ENCODE measurements at places on chromosomes 6 and 20.
A peak's percentile ranks its signal among the peaks of the same experiment; 100 is the strongest.

DNA sequence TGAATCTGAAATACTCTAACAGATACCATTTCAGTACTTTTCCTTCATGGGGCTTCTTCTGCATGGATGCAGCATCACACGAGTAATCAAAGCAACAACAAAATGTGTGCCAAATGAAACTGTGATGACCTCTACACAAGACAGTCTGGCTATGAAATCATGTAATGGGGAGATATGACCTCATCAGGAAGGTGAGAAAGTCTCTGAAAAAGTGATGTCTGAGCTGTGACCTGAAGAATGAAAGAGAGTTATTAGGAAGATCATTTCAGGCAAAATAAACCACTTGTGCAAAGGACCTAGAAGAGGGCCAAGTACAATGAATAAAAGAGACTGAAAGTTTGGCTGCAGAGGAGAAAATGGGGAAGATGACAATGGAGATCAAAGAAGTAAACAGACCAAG is 182.8 kb downstream of the PTPRK start:
- no peak for DNase-seq

- DNase-seq: no peak
Measured at GRCh38 chr6:81609736-81610135, 142.7 kb downstream of the TENT5A start.

DNA sequence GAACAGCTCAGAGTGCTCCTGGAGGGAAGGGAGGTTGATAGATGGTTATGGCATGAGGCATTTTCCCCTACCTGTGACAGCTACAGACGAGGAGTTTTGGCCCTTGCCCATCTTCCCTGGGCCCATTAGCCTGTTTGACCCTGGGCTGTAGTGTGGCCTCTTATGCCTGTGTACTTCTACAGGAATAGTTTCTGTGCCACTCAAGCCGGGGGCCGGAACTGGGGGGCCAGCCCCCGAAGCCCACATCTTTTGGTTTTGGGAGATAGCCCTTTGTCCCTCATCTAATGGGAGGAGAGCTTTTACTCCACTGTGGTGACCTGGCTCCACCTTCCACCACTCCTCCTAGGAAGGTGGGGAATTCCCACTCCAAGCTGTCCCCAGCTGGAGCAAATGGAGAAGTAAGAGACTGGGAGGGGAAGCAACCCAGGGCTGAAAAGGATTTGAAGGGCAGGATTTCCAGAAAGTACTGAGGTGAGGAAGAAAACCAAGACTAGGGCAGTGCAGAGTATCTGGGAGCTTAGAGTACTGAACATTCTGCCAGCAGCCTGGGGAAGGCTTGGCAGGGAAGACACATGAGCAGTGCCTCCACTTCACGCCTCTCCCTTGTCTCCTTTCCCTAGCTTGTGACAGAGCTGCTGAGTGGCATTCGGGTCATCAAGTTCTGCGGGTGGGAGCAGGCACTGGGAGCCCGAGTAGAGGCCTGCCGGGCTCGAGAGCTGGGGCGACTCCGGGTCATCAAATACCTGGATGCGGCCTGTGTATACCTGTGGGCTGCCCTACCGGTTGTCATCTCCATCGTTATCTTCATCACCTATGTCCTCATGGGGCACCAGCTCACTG is 6.9 kb downstream of the ABCC10 start:
- no peak for DNase-seq

DNA sequence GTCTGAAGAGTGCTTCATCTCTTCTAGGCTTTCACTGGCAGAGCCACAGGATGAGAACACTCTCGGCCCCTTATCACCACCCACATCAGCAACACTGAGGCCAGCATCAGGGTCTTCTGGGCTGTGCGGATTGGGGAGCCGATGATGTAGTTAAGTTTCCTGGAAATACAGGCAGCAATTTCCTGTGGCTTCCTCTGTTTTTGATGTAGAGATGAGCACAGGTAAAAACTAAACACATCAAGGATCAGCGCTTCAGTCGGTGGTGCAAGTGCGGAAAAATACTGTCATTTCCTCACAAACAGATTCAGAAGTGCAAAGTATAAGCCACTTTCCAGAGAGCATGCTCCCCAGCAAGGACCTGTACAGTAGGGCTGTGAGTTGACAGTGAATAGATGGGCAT is 62.6 kb downstream of the BACH2 start:
- DNase-seq: no peak

DNA sequence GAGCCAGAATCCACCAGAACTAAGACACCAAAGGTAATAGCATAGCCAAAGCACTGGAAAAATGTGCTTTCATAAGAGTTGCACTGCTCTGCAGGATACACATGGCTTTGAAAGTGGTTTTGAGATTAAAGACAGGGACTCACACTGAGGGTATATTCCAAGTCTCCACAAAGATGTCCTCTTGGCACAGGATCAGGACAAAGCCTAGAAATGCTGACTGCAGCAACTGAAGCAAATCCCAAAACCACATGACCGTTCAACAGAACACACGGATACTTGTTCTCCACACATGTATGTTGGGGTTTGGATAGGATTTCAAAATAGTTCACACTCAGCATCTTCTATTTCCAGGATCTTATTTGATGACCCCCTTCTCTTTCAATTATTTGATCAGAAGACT is 364.3 kb upstream of the HSF2 start:
- no peak for DNase-seq

DNA sequence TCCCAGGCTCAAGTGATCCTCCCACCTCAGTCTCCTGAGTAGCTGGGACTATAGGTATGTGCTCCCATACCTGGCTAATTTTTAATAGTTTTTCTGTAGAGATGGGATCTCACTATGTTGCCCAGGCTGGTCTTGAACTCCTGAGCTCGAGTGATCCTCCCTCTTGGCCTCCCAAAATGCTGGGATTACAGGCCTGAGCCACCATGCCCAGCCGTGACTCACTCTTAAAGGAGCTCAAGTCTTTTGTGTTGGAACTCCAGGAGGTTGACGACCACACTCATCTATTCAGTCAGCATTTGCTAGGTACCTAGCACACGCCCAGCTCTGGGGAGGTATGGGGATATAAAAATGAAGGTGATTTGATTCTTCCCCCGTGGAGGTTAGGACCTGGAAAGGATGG is 62.8 kb downstream of the UTRN start:
- no peak for DNase-seq

DNA sequence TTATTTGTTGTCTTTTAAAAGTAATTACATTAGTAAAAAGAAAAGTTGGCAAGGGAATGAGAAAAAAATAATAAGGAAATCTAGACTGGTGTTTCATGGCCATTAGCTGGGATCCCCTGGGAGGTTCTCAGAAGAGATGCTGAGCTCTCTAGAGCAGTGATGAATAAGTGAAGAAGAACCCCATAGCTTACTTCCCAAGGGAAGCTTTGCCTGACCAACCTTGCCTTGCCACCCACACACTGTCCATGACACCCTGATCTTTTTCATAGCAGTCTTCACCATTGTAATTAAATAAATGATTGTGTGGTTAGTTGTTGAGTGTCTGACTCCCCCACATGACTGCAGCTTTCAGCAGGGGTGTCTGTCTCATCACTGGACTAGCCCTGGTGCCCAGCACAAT is 5.9 kb downstream of the C6orf163 start:
- no peak for DNase-seq

DNA sequence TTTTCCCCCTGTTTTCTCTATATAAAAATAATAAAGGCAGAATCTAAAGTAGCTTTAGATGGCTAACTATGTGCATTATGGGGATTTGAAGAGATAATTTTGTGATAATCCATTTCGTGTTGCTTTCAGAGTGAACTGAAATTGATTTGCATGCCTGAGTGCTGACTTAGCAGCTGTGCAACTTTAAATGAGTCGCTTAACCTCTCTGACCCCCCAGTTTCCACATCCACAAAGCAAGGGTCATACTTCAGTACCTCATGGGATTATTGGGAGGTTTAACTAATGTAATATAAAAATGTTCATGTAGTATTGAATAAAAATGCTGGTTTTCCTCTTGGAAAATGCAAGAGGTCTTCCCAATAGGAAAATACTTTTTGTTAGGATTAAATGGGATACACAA is 63.8 kb upstream of the FABP7 start:
- DNase-seq: no peak

- DNase-seq: no peak
Measured at GRCh38 chr6:137590684-137591083, 96.5 kb upstream of the OLIG3 start.

DNA sequence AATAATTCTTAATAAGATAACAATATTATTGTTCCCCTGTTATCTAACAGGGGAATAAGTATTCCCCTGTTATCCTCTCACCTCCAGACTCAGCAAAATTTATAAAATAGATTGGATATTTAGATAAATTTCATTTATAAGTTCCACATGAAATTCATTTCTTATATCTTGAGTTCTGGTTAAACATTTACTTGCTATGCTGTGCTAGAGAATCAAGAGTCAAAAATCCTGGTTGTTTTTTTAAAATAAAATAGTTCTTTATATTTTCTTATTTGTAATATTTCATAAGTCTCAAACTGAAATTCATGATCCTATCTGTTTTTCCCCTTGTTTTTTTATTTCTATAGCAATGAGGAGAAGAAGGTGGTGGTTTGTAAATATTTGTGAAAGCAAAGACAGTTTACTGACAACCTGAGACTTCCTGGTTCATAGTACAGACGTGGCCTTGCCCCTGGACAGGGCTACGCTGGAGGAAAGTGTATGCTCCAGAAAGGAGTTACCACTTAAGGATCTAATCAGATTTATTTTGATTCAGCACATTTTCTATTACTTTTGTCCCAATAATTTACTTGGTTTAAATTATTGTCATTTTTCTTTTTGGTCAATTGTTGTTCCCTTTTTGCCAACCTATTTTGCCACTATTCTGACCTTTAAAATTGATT is 37.8 kb upstream of the MARCKS start:
- DNase-seq: no peak

DNA sequence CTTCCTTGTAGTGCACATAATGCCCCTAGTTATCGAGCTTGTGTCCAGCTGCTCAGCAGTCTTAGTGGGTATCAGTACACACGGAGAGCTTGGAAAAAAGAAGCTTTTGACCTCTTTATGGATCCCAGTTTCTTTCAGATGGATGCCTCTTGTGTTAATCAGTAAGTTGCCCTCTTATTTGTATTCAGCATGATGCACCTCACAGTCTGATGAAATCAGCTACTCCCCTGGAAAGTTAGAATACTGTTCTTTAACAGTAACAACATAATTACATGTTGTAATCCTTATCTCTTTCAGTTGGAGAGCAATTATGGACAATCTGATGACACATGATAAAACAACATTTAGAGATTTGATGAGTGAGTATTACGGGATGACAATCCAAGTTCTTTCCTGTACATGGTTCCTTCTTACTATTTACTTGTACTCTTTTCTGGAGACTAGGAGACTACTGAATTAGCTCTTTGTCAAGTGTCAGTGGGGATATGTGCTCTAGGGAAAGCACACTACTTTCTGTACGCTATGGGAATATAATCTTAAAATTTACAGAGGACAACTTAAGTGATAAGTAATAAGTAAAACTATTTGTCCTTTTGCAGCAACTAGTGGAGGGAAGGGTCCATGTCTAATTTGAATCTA is 39.1 kb downstream of the PGM3 start:
- DNase-seq: no peak

DNA sequence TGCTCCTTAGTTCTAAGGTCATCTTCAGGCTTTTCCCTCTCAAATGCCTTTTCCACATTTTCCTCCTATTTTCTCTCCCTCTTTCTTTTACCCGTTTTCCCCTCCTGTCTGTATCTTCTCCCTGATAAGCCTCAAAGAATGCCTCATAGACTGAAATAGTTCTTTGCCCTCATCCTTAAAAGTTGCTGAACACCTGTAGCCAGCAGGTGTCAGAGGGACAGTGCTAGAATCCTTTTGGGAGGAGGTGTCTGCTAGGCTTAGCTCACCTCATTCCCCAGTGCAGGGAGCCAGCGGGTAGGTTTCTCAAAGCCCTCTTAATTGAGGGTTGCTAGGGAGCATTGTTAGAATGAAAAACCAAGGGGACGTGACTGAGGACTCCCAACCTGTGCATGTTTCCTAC is 204.0 kb downstream of the TSHZ2 start:
- DNase-seq: no peak

DNA sequence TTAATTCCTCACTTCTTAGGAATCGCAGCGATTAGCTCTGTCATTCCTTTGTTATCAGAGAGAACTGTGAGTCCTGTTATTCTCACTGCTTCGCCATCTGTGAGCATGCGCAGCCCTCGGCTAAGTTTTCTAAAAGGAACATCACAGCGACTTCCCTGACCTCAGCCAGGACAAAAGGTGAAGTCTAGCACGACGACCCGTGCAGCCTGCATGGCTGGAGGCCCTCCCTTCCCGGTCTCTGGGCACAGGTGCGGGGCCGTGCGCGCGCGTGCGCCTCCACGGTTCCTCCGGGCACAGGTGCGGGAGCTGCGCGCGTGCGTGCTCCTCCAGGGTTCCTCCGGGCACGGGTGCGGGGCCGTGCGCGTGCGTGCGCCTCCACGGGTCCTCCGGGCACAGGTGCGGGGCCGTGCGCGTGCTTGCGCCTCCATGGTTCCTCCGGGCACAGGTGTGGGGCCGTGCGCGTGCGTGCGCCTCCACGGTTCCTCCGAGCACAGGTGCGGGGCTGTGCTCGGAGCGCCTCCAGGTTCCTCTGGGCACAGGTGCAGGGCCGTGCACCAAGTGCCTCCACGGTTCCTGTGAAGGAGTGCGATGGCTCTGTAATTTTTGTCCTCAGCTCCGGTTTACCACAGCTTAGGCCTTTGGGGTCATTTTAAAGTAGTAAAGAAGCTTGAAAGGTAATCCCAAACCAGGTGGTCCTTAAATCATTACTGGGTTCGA is 212.3 kb downstream of the ERMARD start:
- DNase-seq: no peak

DNA sequence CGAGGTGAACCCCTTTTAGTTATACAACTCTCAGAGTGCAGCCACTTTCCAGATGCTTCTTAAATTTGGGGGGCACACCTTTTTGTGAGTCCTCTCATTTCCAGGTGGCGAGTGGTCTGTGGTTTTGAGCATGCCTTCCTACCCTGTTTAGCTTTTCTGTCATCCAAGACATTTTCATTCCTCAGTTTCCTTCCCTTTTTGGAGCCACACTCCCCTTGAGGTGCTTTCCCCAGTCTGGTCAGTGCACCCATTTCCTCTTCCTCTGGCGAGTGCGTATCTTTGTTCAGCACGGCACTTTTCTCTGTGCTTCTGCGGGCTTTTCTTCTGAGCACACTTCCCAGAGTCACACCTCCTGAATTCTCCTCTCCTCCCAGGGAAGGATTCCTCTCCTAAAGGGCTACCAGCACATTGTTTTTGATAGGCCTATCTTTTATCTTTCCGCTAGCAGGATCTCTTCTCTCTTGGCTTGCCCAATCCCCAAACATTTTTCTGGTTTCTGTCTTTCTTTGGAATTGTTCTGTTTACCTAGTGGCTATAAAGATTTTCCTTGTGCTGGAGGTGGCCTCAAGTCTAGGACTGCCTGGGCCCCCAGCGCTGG is 1.4 kb downstream of the PHF20 start:
- peak; percentile 16 for DNase-seq

GRCh38 chr6:31765910-31766794 is 3.7 kb downstream of the SAPCD1 start:
- DNase-seq: peak; percentile 26
